Fibroblast of lung (primary cell): ENCODE measurements at places on chromosomes 3 and 15.

GRCh38 chr3:44236485-44236908, 5.2 kb upstream of the TOPAZ1 start:
- no peak for DNase-seq

GRCh38 chr15:73691396-73691795, 7.2 kb downstream of the CD276 start:
- DNase-seq: peak; percentile 88

- no peak for DNase-seq
These were observed 48.8 kb downstream of the SENP7 start for GRCh38 chr3:101464235-101464634.

DNA sequence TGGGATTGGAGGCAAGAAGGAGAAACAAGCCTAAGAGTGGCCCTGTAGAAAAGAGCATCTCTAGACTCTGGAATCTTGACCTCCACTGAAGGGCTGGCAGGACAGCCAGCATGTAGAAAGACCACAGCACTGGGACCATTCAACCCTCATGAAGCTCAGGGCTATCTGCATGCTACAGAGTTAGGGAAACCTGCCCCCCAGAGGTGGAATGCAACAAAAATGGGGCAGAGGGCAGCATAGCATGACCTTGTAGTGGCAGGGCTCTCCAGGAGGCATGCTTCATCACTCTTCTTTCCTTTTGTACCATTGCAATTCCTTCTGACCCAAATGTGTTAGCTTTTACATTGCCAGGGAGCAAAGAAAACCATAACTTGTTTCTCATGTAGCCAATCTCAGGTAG, 445.4 kb downstream of the EPHB1 start:
- no peak for DNase-seq
